ENCODE measurements at places on chromosomes 16 and 17.

GRCh38 chr17:40914075-40914855 is 23.2 kb downstream of the KRT23 start:
- no peak for DNase-seq

- no peak for DNase-seq
These were observed 164.4 kb upstream of the GSE1 start for GRCh38 chr16:85448557-85449190.

DNA sequence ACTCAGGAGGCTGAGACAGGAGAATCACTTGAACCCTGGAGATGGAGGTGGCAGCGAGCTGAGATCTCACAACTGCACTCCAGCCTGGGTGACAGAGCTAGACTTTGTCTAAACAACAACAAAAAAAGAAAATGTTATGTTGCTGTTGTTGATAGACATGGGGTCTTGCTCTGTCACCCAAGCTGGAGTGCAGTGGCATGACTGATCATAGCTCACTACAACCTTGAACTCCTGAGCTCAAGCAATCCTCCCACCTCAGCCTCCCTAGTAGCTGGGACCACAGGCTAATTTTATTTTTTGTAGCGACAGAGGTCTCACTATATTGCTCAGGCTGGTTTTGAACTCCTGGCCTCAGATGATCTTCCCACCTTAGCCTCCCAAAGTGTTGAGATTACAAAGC is 20.0 kb downstream of the FBXO47 start:
- no peak for DNase-seq

DNA sequence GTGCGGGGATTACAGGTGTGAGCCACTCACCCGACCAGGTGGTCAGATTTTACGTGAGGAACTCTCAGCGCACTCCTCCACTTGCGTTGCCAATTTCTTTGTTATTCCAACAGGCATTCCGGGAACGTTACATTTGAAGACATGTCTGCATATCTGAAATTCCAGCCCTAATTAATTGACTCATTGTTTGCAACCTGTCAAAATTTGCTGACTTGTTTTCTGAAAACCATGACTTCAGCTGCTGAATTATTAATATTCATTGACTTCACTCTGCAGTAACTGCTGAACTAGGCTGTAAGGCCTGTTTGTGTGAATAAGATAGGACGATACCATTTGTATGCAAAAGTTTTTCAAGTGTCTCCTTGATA is 16.6 kb downstream of the G6PC1 start:
- DNase-seq, result no peak

DNA sequence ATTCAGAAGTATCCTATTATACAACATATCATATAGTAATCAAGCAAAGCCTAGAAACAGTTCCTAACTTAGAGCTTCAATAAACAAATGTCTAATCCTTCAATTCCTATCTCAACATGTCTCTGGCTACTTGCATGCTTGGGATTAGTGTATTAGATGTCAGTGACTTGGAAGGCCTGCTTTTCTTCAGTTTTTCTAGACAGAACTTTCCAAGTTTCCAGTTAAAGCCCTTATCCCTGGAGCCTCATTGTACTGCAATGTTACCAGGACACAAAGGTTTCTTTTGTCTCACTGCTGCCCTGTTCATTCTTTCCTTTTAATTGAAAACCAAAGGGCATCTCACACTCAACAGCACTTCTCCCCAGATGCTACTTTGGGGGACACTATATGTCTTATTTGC is 16.5 kb downstream of the PSME3IP1 start:
- no peak for DNase-seq

- no peak for DNase-seq
These were observed 782.4 kb upstream of the SOX9 start for GRCh38 chr17:71338396-71338795.

DNA sequence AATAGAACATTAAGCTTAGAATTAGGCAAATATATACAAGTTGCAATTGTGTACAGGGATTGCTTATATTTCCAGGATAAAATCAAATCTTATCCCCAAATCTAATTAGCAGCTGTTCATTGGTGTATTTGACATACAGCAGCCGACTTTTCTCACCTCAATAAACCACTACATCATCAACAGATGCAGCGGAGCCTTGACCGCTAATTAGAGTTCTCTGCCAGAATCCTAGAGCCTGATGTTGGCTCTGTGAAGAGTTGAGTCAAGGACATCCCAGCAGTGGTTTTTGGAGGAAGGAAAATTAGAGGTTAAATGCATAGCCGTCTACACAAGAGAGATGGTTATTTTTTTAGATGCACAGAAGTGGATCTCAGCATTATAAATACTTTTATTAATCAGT is 221.9 kb upstream of the CACNG5 start:
- DNase-seq, result no peak

GRCh38 chr17:74130276-74130675 is 73.2 kb upstream of the RPL38 start:
- no peak for DNase-seq

GRCh38 chr17:78892520-78892919 is 10.5 kb downstream of the CEP295NL start:
- no peak for DNase-seq

DNA sequence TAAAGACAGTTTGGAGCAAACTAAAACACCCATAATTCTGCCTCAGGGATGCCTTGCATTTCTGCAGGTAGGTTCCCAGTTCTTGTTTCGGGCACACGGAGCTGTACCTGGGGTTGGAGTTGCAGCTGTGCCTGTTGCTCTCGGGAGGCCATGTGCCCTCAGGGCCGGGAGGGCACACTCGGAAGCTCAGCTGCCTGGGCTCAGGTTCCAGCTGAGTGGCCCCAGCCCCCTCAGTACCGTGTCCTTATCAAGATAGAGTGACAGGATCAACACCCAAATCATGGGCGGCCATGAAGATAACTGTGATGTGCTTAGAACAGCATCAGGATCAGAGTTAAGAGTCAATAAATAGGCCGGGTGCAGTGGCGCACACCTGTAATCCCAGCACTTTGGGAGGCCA is 107.9 kb downstream of the SNX29 start:
- no peak for DNase-seq

DNA sequence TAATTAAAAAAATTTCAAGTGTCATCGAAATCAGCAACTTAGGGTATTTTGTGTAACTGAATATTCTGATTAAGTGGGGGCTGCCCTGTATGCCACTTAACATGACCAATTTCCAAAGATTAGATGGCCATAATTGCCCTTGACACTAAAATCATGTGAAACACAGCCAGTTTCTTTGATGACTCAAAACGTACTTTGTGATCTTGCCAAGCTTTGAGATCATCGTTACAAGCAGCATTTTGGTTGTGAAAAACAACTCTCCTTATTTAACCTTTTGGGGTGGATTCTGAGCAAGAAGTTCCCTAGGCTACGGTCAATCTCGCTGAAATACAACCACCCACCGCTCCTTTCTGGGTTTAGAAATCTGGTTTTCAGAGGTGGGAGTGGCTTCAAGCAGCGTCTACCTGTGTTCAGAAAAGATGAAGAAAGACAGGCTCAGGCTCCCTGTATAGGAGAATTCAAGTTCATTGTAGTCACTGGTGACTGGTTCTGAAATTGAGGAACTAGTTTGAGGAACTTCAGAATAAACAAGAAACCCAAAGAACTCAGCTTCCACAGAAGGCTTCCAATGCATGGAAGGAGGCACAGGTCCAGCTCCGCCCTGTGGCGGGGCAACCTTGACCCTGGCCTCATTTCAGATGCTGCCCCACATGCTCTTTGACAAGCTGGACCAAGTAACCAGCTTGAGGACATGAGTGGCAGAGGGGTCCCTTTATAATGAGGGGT is 9.4 kb downstream of the MAP3K14 start:
- no peak for DNase-seq

GRCh38 chr17:59234631-59235030 is 14.3 kb downstream of the GDPD1 start:
- DNase-seq, result no peak

DNA sequence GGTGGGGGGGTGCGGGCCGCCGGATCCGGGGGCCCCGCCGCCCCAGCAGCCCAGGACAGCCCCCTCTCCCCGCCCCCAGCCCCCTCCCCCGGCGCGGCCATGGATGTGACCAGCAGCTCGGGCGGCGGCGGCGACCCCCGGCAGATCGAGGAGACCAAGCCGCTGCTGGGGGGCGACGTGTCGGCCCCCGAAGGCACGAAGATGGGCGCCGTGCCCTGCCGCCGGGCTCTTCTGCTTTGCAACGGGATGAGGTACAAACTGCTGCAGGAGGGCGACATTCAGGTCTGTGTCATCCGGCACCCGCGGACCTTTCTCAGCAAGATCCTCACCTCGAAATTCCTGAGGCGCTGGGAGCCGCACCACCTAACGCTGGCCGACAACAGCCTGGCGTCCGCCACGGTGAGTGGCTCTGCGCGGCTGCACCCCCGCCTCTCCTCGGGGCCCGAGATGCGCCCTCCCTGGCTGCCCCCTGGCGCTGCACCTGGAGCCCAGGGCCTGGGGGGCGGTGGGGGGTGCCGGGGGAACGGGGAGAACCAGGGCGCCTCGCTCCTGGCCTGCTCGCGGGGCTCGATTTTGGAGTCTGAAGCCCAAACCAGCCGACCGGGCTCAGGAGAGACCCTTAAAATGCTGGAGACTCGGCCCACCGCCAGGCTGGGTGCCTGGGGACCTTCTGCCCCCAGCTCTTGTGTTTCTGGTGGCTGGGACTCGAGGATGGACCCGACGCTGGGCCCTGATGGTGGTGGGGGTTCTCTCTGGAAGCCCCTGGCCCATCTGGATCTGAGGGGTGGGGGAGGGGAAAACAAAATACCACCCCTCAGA is 744 bp downstream of the CMIP start:
- DNase-seq, result no peak

- DNase-seq, result no peak
These were observed 16.0 kb downstream of the BAIAP2 start for GRCh38 chr17:81050645-81051625.

DNA sequence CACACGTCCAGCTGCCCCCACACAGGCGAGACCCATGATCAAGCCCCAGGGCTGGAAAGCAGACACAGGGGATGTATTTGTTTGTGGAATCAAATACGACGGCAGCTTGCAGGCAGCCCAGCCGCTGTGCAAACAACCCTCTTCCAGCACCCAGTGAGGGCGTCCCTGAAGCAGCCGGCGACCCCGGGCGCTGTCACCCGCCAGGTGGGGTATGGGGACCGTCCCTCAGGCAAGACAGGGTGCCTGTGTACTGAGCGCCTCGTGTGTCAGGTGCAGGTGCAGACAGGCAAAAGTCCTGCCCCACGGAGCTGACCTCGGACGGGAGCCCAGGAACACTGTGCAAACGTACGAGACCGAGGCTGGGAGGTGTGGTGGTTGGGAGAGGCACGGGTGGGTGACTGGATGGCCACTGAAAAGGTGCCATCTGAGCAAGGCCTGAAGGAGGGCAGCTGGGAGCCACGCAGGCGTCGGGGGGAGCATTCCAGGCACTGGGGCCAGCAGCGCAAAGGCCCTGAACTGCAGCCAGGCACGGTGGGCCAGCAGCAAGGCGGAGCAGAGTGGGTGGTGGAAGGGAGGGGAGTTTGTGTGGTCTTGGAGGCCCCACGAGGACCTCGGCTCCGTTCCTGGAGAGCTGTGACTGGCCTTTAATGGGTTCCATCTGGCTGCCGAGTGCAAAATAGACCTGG is 48.5 kb downstream of the CBFA2T3 start:
- no peak for DNase-seq

DNA sequence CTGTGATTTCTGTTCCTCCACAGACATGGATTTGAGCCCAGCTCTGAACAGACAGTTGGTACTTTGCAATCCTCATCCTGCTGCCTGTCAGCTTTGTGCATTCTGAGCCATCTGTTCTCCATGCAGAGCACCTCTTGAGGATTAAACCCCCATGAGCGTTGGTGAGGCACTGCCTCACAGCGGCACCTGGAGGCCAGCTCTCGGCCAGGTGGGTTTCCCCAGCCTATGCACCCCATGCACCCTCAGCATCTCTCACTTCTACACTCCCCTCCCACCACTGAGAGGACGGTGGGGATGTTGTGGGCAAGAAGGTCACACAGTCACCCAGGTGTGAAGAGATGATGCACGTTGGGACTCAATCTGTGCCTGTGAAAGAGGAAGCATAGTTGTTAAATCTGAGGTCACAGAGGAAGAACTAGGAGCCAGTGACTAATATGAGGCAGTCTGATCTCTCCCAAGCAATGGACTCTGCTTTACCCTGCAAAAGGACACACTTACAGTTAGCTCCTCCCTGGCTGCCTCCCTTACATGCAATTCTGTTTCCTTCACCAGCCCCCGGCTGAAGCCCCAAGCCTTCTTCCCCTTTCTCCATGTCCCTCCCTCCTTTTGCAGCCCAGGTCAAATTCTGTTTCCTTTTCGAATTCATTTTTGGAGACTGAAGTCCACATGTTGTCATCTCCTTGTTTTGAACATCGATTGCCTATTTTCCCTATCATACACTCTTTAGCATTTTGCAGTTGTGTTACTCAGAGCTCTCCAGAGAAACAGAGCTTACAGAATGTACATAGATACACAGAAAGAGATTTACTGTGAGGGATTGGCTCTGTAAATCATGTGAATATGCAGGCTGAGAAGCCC is 58.5 kb downstream of the HS3ST3B1 start:
- no peak for DNase-seq

GRCh38 chr17:77438241-77439188 is 297.7 kb downstream of the SEC14L1 start:
- DNase-seq, result no peak

DNA sequence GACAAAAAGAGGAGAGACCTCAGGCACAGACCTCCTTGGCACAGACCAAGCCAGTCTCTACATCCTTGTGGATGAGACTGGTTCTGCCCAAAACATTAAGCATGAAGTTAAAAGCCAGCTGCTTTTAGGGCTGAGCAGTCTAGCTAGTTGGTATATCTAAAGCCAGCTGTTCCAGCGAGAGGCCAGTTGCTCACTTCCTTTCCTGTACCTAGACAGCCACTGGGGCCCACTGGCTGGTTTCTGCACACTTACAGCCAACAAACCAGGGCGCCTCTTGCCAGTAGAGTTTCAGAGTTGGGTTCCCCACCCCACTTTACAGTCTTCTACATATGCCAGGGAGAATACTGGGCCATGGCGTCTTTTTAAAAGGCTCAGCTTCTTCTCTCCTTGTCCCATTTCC is 242.4 kb downstream of the ZFHX3 start:
- DNase-seq, result no peak

DNA sequence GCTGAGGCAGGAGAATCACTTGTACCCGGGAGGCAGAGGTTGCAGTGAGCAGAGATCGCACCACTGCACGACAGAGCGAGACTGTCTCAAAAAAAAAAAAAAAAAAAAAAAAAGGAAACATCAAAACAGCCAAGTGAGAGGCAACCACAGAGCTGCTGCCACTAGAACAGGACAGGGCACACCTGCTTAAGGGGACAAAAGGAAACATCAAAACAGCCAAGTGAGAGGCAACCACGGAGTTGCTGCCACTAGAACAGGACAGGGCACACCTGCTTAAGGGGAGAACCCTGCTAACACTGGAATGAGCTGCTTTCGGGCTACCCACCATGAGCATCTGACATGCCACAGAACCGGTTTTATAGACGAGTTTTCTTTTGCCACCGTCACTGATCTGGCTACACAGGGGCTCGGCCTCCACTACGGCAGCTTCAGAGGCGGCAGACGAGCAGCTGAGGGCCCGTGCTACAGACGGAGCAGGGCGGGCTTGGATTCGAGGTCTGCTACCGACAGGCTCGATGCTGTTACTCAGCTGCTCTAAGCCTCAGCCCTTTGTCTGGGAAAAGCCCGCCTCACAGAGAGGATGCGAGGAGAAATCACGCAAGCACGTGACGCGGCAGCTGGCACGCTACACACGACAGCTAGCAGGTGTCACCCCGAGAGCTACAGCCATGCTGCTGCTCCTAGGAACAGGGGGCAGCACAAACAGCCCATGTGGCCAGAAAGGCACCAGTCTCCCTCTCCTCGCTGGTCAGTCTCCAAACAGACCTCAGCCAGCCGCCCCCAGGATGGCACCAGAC is 2.0 kb downstream of the P4HB start:
- DNase-seq, result no peak

Data from cerebellar nuclear complex (tissue), 1 donor.